Mesendoderm (in vitro differentiated cells): ENCODE measurements at places on chromosomes 2 and 18.

DNA sequence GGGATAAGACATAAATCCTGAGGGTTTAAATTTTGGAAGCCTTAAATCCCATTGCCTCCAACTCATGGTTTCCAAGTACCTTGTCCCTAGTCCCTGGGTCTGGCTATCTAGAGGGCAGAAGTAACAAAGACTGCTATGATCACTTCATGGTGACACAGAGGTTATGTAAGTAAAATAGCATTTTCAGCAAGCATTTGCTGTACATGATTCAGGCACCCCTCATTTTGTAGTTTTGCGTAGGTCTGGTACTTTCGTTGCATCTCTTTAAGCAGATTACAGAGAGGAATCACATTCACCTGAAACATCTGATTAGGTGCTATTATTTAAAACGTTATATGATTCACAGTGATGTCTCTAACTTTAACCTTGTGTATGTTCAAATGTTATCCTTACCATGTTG, 480.1 kb downstream of the XIRP2 start:
- no peaks in the 10 kb centered on the region for H3K27me3 ChIP-seq
- H3K27ac ChIP-seq: no peak overlapping the region
- no peaks in the 10 kb centered on the region for H3K4me1 ChIP-seq
- no peak for DNase-seq
- H3K36me3 ChIP-seq: no peaks in the 10 kb centered on the region

- no peaks in the 10 kb centered on the region for H3K27me3 ChIP-seq
- no peaks in the 10 kb centered on the region for H3K36me3 ChIP-seq
- DNase-seq: no peak
- H3K4me1 ChIP-seq: no peaks in the 10 kb centered on the region
- H3K4me3 ChIP-seq: no peak overlapping the region
- H3K27ac ChIP-seq: no peak overlapping the region
These were observed 489.6 kb downstream of the PTPRM start for GRCh38 chr18:8056723-8057122.

- no peaks in the 10 kb centered on the region for H3K27me3 ChIP-seq
- H3K36me3 ChIP-seq: no peaks in the 10 kb centered on the region
- no peaks in the 10 kb centered on the region for H3K4me1 ChIP-seq
- H3K27ac ChIP-seq: no peak overlapping the region
These were observed 1286.2 kb downstream of the SUCLG1 start for GRCh38 chr2:83172841-83173240.

- peaks cover 5% of the 10 kb centered on the region for H3K4me1 ChIP-seq
- no peaks in the 10 kb centered on the region for H3K36me3 ChIP-seq
- peak overlapping the region; percentile 89 for H3K27ac ChIP-seq
- DNase-seq: peak; percentile 96
- H3K27me3 ChIP-seq: no peaks in the 10 kb centered on the region
- no peak overlapping the region for H3K4me3 ChIP-seq
These were observed 58.3 kb downstream of the FBXO36 start for GRCh38 chr2:229980431-229981184.

DNA sequence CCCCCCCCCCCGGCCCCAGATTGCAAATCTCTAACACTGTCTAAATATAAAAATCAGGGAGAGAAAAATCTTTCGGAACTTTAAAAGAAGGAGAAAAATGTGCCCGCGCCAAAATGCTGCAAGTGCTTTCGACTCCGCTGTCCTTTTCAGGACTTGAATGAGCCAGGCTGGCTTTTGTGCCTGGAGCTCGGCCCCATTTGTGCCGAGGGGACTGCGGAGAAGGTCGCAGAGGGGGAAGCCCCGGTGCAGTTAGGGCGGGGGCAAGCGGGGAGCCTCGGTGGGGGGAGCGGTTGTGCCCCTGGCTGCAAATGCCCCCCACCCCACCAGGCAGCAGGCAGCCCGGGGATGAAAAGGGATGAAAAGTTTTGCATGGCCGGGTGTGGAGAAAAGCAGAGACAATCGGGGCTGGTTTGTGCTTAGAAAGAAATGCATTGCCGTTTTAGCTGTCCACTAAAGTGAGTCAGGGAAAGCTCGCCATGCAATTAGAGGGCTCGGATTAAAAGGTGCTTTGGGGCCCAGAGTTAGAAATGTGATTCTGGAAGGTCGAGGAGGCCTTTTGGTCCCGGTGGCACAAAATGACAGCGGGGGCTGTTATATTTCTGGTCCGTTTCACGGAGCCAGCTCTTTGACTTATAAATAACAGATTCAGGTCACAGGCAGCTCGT, 1.6 kb downstream of the INHBB start:
- no peak overlapping the region for H3K27ac ChIP-seq
- no peak overlapping the region for H3K4me3 ChIP-seq
- H3K36me3 ChIP-seq: no peaks in the 10 kb centered on the region
- peak; percentile 55 for DNase-seq
- peaks cover 55% of the 10 kb centered on the region for H3K27me3 ChIP-seq
- no peaks in the 10 kb centered on the region for H3K4me1 ChIP-seq

GRCh38 chr18:10916865-10917264, 232.5 kb downstream of the PIEZO2 start:
- H3K4me3 ChIP-seq: no peak overlapping the region
- no peak for DNase-seq
- no peaks in the 10 kb centered on the region for H3K36me3 ChIP-seq
- H3K27me3 ChIP-seq: no peaks in the 10 kb centered on the region

- H3K4me3 ChIP-seq: no peak overlapping the region
- no peaks in the 10 kb centered on the region for H3K27me3 ChIP-seq
- DNase-seq: no peak
- no peaks in the 10 kb centered on the region for H3K4me1 ChIP-seq
- no peak overlapping the region for H3K27ac ChIP-seq
These were observed 16.8 kb upstream of the RHOB start for GRCh38 chr2:20430035-20430434.

DNA sequence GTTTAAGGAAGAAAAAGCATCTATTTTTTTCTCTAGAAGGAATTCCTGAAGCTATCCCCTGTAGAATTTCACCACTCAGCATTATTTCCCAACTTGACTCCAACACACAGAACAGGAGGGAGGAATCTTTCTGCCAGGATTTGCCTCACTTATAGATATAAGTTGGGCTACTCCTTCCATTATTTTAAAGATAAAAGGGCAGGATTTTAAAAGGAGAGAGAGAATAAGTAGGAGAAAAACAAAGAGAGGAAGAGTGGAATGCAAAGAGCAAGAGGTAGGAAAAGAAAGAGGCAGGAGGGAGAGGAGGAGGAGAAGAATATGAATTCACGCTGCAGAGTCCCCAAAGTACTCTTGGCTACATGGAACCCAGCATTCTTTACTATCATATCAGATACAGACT, 182.5 kb downstream of the TCF4 start:
- no peaks in the 10 kb centered on the region for H3K36me3 ChIP-seq
- H3K27ac ChIP-seq: no peak overlapping the region
- no peaks in the 10 kb centered on the region for H3K27me3 ChIP-seq
- no peak overlapping the region for H3K4me3 ChIP-seq
- H3K4me1 ChIP-seq: peaks cover 5% of the 10 kb centered on the region

DNA sequence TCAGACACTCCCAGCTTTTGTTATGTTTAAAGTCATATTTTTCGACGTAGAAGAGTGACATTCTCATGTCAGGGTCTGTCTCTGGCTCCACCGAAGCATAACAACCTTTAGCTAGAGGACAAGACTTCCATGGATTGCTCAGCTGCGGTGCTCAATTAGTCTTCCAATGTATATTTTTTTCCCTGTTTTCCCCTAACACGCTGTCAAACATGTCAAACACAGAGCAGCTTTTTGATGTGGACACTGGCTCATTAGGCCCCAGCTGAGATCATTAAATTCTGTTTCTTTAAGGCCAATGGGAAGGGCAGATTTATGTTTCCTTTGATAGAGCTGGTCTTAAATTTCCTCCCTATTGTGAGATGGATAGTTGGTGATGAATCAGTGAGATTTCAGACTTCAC, 525.4 kb downstream of the PIK3C3 start:
- H3K4me3 ChIP-seq: no peak overlapping the region
- no peak overlapping the region for H3K27ac ChIP-seq
- H3K36me3 ChIP-seq: no peaks in the 10 kb centered on the region
- no peak for DNase-seq
- no peaks in the 10 kb centered on the region for H3K27me3 ChIP-seq
- no peaks in the 10 kb centered on the region for H3K4me1 ChIP-seq

DNA sequence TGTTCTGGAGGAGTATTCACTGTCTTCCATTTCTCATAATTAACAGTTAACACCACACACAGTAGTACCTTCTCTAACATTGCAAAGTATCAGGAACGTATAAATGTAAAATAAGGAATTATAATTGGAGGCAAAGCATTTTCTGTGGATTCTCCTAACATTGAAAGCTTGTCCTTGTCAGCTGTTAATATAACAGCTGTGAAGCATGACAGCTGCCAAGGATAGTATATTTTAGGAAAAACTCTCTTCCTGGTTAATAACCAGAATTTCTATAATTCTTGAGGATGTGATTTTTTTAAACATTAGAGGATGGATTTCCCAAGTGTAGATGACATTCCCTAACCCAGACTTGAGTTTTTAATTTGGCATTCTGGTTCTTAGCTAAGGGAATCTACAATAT, 110.3 kb downstream of the EPC2 start:
- H3K36me3 ChIP-seq: no peaks in the 10 kb centered on the region
- no peaks in the 10 kb centered on the region for H3K4me1 ChIP-seq
- H3K27me3 ChIP-seq: no peaks in the 10 kb centered on the region
- no peak for DNase-seq

- H3K4me3 ChIP-seq: no peak overlapping the region
- peak overlapping the region; percentile 2 for H3K27ac ChIP-seq
- no peaks in the 10 kb centered on the region for H3K27me3 ChIP-seq
- DNase-seq: peak; percentile 62
- H3K4me1 ChIP-seq: peaks cover 23% of the 10 kb centered on the region
- no peaks in the 10 kb centered on the region for H3K36me3 ChIP-seq
These were observed 179.1 kb downstream of the HAUS1 start for GRCh38 chr18:46283268-46283667.

GRCh38 chr2:86673986-86674670, 46.0 kb upstream of the RMND5A start:
- no peak overlapping the region for H3K27ac ChIP-seq
- no peak for DNase-seq
- no peaks in the 10 kb centered on the region for H3K27me3 ChIP-seq
- no peaks in the 10 kb centered on the region for H3K4me1 ChIP-seq

DNA sequence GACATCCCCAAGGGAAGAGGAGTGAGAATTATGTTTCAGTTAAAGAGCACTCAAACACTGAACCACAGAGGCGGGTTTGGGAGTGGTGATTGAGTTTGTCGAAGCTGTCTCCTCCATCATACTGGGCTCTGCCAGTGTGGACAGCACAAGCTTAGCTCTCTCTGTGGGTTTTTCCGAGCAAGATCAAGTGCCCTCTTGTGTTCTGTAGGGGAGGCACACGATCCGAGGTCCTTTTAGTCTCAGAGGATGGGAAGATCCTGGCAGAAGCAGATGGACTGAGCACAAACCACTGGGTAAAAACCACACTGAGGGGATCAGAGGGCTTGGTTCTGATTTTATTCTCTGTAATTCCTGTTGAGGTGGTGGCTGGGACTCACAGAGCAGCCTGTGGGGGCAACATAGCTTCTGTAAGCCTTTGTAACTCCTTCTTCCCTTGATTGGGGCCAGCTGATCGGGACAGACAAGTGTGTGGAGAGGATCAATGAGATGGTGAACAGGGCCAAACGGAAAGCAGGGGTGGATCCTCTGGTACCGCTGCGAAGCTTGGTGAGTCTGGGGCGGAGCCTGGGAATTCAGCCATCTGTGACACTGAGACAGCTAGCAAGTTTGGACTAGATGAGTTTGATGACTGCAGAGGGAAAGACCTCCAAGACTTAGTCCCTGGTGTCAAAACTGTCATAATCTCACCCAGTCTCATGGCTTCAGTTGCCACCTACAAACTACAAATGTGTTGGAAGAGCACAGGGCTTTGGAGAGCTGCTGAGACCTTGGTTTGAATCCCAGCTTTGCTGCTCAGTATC, 2.0 kb downstream of the NAGK start:
- H3K4me3 ChIP-seq: no peak overlapping the region
- no peaks in the 10 kb centered on the region for H3K27me3 ChIP-seq
- H3K36me3 ChIP-seq: peaks cover 2% of the 10 kb centered on the region
- DNase-seq: peak; percentile 82

- no peak overlapping the region for H3K27ac ChIP-seq
- H3K4me1 ChIP-seq: no peaks in the 10 kb centered on the region
- H3K4me3 ChIP-seq: no peak overlapping the region
- no peak for DNase-seq
- H3K27me3 ChIP-seq: no peaks in the 10 kb centered on the region
These were observed 190.8 kb downstream of the TMEM247 start for GRCh38 chr2:46669996-46670793.

- DNase-seq: no peak
- no peak overlapping the region for H3K27ac ChIP-seq
- no peak overlapping the region for H3K4me3 ChIP-seq
These were observed 479.4 kb upstream of the ZEB2 start for GRCh38 chr2:144999071-144999875.

DNA sequence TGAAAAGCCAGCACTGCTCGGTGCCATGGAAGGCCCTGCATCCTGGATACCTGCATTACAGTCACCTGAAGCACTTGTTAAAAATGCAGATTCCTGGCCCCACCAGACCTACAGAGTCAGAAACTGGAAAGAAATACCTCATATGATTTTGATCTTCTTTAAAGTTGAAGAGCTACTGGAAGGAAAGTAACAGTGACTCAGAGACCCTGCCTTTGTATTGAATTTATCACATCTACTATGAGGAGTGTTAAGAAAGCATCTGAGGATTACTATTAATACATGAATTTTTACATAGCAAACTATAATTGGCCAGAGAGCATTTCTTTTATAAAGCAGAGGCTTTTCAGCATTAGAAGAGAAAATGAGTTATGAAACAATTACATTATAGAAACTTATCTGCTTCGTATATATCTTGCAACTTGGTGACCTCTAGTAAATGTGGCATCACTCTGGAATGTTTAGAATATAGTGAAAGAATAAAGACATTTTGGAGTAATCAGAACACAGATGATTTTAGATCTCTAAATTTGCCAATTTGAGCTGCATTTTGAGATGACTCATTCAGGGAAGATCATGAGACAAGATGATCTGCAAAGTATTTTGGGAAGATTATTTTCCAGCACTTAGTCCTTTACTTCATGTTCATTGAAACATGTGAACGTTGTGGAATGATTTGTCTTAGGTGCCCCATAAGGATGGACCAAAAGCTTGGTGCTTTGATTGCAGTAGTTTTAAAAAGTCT, 12.2 kb downstream of the PTPRM start:
- H3K4me1 ChIP-seq: peaks cover 12% of the 10 kb centered on the region
- no peaks in the 10 kb centered on the region for H3K36me3 ChIP-seq
- H3K4me3 ChIP-seq: no peak overlapping the region
- no peak for DNase-seq

GRCh38 chr2:129909651-129910418, 69.6 kb upstream of the RAB6C start:
- H3K4me3 ChIP-seq: no peak overlapping the region
- H3K4me1 ChIP-seq: no peaks in the 10 kb centered on the region
- H3K27me3 ChIP-seq: no peaks in the 10 kb centered on the region
- H3K36me3 ChIP-seq: no peaks in the 10 kb centered on the region

GRCh38 chr2:72165792-72166191, 18.1 kb upstream of the CYP26B1 start:
- no peak overlapping the region for H3K4me3 ChIP-seq
- H3K4me1 ChIP-seq: no peaks in the 10 kb centered on the region
- no peak overlapping the region for H3K27ac ChIP-seq
- H3K36me3 ChIP-seq: no peaks in the 10 kb centered on the region
